ENCODE measurements at places on chromosomes 11 and 22. TPM values are rescaled to one million over a fixed set of nuclear protein-coding genes. Genes with fewer than 3 reads are reported as not detected.

- DNase-seq: no peak
Observed at GRCh38 chr11:21927628-21928027, 265.3 kb upstream of the ANO5 start.

DNA sequence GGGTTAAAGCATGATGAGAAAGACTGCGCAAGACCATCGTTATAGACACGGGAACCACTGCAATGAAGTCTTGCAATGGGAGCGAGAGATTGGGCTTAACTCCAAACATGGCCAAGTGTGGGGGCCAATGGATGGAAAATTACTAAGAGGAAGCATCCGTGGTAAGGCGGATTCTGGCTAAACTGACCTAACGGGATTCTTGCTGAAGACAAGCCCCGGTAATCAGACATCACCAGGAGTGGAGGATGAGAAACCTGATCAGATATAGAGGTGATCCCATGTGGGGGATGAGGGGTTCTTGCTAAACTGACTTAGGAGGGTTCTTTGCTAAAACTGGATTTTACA, 5.8 kb upstream of the SYNGR1 start:
- DNase-seq: no peak

The GLB1L3 gene
- 0.13 TPM for total RNA-seq

DNA sequence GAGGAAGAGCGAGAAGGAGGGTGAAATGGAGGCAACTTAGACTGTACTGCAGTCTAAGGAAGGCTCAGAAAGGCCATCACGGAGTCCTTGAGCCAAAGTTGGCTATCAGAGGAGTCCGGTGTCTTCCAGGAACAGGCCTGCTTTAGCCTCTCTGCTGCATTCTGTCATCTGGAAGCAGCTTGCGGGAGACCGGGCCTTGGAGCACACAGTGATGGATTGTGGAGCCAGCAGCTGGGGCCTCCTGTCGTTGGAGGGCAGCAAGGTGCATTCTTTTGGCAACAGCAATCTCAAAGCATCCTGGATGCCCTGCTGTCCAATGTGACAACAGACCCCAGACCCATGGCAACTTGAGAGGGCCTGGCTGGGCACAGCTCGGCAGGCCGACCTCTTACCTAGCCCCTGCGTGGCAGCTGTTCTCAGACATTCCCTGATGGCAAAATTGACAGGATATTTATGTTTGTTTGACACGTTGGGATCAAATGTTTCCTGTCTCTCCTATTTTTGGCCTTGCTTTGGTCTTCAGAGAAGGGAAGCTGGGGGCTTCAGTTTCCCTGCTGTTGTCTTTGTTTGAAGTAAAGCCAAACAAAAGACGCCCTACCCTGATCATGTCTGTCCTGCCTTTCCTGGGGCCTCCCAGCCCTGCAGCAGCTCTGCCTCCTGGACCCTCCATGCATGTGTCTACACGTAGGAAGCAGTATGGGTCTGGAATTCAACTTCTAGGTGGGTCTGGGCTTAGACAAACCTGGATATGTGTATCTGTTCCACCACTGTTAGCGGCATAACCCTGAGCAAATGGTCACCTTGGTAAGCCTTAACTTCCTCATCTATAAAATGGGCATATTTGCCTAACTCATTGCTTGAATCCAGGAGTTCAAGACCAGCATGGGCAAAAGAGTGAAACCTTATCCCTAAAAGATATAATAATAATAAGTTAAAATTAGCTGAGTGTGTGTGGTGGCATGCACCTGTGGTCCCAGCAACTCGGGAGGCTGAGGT, 43.9 kb upstream of the LMO2 start:
- no peak for DNase-seq

GRCh38 chr22:25105817-25106650, 93.6 kb upstream of the CRYBB3 start:
- no peak for DNase-seq

DNA sequence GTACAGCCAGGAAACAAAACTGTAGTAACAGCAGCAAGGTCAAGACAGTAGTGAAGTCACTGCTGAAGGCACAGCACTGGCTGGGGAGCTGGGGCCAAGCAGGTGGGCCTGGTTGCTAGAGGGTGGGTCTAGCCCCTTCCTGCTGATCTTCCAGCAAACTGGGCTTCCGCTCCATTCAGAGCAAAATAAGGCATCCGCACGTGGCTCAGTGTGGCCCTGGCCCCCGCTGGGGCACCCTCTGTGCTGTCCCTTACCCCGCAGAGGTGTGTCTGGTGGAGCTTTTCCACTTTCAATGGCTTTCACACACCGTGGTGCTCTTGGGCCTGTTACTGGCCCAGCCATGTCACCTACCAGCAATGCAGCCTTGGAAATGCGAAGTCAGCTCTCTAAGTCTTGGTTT, 162.4 kb upstream of the B3GAT1 start:
- DNase-seq: no peak

GRCh38 chr22:27405672-27406388, 395.7 kb downstream of the MN1 start:
- peak; percentile 58 for DNase-seq

The SF1 gene
- total RNA-seq: 108 TPM

The API5 gene
- total RNA-seq: 45.3 TPM

GRCh38 chr22:24485170-24485569, 10.0 kb upstream of the UPB1 start:
- no peak for DNase-seq

GRCh38 chr11:66789097-66789890, 53.9 kb upstream of the RCE1 start:
- DNase-seq: no peak

GRCh38 chr22:17898375-17898774, 124.1 kb upstream of the BID start:
- DNase-seq: no peak

- peak; percentile 80 for DNase-seq
Observed at GRCh38 chr11:450809-451451, 851 bp downstream of the PTDSS2 start.

The IGLL5 gene
- total RNA-seq: not detected

GRCh38 chr11:35141571-35141971, 2.6 kb downstream of the CD44 start:
- DNase-seq: peak; percentile 37

The PRG2 gene
- not detected for total RNA-seq

DNA sequence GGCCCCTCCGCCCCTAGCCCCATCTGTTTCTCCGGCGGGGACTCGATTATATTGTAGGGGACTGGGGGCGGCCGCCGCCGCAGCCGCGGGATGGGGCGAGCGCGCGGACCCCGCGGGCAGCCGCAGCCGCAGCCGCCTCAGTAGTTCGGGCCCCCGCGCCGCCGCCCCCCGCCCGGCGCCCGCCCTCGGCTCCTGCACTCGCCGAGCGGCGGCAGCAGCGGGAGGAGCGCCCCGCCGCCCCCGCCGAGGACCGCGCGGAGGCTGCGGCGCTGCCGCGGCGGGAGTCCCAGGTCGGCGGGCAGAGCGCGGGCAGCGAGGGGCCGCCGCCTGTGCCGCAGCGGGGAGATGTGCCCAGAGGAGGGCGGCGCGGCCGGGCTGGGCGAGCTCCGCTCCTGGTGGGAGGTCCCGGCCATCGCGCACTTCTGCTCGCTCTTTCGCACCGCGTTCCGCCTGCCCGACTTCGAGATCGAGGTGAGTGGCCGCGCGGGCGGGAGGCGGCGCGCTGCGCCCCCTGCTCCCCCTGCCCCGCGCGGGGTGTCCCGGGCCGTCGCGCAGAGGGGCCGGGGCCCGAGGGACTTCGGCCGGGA, at the start of gene CECR2:
CECR2 (plus strand) TSS at position 22 of the 587 bp plus-strand sequence; CDS start at position 346, 324 bp downstream.
- peak; percentile 23 for DNase-seq
